ENCODE measurements at places on chromosomes 13 and 19.

GRCh38 chr13:113272701-113273181 is 24.3 kb upstream of the LAMP1 start:
- no peak for DNase-seq

DNA sequence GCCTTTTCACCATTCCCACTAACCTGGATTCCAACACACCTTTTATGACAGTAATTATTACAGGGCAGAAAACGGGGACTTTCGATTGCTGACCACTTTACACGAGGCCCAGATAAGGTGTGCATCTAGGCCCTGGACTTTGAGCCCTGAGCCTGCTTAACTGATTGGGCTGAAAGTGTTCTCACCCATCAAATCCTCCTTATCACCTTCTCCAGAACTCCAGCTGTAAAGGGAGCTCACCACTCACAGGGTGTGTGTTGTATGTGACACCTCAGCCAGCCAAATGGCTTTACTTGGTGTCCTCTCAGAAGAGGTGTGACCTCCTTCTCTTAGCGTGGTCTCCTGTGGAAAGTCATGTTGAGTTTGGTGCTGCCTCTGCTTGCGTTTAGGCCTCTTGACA is 36.5 kb downstream of the SIPA1L3 start:
- DNase-seq, result no peak

DNA sequence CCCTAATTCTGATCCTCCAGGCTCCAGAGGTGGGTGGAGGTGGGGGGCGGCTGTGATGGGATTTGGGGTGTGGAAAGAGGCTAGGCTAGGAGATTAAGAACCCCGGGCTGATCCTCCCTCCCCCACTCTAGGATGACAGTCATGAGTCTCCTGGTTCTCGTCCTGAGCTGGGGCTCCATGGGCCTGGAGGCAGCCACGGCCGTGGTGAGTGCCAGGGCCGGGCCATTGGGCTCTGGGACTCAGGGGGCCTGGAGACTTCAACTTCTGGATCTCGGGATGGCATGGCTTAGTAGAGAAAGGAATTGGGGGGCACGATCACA is 13.9 kb downstream of the TTYH1 start:
- no peak for DNase-seq

DNA sequence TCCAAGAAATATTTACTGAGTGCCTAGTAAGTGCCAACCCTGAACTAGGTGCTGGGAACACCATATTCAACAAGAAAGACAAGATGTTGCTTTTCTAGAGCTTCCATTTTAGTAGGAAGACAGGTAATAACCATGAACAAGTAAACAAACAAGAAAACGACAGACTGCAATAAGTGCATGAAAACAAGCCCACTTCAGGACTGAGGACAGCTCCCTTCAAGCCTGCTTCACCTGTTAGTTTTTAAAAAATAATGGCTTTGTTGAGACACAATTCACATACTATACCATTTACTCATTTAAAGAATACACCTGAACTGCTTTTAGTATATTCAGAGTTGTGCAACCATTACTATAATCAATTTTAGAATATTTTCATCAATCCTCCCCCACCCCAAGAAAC is 30.4 kb downstream of the CYP4F22 start:
- DNase-seq, result no peak

- DNase-seq, result peak; percentile 10
Observed at GRCh38 chr19:51439021-51439465, 19.2 kb downstream of the SIGLEC8 start.

GRCh38 chr19:42360787-42361544 is 29.1 kb downstream of the CNFN start:
- no peak for DNase-seq

DNA sequence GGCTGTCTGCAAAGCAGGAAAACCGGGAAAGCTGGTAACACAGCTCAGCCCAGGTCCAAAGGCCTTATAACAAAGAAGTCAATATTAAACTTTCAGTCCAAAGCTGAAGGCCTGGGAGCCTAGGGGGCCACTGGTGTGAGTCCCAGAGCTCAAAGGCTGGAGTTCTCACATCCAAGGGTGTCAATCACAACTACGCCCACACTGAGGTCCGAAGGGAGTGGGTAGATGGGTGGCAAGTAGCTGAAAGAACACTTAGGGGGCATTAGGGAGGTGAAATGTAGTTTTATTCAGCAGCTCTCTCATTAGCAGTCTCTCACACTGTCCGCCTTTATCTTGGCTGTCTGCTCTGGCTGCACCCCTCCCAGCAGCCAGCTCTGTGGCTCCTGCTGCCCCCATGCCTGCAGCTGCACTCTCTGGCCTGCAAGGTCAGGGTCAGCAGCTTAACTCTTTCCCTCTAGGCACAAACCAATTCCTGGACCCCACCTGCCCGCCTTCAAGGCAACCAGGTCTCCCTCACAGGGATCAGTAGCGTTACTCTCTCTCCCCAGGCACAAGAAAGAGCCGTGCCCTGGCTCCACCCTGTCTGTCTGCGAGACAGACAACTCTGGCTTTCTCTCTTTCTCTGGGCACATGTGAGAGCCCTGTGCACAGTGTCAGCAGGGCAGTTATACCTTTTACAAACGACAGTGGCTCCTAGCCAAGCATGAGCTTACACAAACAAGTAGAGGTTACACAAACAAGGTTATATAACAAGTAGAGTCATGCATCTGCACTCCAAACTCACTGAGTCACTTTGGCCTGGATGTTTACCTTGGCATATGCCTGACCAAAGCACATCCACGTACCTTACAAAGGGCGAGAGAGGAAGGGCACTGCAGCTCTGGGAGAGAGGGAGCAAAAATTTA is 249.4 kb upstream of the PCDH20 start:
- no peak for DNase-seq
